ENCODE measurements at places on chromosomes 2 and 18. TPM values are rescaled to one million over a fixed set of nuclear protein-coding genes. Genes with fewer than 3 reads are reported as not detected.

DNA sequence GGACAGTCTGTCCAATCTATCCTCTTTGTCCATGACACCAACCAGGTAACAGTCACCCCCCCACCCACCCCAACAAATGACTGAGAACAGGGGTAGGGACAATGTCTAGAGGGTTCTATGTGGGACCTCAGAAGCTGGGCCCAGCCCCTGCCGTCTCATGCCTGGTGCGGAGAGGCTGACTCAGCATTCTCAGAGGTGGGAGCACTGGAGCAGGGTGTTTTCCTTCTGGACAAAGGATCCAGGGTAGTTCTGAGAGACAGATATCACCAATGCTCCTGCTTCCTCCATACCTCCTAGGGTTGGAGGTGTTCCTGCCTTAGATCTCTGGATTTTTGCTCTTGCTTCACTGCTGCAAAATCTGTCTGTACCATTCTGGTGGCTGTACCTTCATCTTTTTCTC lies 33.9 kb upstream of the SP100 start:
- no peak for DNase-seq

Gene FTCDNL1
- not detected for total RNA-seq

DNA sequence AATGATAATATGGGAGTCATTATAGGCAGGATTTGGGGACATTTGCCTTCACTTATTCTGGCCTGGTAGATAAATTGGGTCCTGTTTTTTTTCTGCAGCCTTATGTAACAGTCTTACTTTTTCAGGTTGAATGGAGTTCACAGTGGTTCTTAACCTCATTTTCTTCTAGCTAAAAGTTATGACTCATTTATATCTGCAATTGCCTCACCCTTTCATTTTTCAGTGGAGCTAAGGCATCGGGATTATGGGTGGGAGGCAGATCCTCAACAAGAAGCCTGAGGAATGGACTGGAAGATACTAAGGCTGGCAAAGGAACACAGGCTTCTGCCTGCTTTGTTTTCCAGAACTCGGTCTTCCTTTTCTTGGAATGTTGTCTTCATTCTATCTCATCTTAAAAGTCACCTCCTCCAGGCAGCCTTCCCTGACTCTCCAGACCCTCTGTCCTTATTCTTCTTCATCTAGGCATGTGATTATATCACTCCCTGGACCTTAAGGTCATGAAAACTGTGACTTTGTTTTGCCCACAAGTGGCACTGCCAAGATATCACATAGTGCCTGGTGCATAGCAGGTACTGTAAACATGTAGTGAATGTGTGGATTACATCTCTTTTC lies 41.0 kb upstream of the ACSL3 start:
- no peak for DNase-seq

DNA sequence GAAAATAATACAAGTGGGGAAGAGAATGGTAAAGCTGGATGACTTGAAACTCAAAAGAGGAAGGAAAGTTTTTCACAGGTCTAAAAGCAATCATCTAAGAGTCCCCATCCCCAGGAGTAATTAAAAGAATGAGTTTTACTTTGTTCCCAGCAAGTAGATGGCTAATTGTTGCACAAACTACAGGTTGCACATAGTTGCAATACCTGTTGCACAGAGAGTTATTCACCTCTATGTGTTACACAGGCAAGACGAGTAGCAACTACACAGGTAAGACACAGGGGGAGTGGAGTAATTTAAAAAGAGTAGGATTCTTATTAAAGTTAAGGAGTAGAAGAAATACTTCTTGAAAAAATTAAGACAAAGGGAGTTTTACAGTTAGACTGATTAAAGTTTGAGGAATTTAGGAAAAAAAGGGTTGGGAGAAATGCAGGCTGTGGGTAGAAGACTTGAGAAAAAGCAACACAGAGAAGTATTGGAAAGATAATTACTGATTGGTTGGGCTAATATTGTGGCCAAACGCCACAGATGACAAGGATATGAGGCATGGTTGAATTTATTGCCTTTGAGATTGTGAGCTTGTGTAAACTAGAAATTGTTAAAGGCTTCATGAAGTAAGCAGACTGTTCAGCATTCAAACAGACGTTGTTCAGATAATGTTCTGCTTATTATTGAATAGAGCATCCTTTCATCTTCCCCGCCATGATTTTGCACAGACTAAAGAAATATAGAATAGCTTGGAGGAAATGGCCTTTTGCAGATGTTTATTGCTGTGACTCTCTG lies 699.3 kb downstream of the NR4A2 start:
- DNase-seq, result no peak

DNA sequence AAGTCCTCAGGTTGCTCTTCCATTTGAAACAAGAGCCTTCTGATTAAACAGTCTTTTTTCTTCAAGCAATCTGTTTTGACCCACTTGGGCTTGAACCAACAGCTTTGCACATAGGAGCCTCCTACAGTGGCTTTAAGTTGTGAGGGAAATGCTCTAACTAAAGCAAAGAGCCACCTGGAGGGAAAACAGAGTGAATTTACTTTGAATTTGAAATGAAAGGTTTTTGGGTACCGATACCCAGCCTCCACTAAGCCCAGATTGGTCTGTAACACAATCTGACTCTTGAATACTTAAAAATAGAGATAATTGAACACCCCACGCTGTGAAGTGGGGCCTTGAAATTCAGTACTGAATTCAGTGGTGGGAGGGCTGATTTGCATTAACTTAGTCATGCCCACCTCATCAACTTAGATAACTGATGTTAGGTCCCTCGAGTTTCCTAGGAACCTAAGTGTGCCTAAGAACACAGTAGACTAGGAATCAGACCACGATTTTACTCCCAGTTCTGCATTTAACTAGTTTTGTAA lies 56.3 kb upstream of the ACVR1C start:
- no peak for DNase-seq
